SW 1271 (cell line): ENCODE measurements at places on chromosomes 12 and 14.
A peak's percentile ranks its signal among the peaks of the same experiment; 100 is the strongest.

GRCh38 chr12:23139026-23139425 is 514.1 kb downstream of the ETNK1 start:
- no peak for DNase-seq

DNA sequence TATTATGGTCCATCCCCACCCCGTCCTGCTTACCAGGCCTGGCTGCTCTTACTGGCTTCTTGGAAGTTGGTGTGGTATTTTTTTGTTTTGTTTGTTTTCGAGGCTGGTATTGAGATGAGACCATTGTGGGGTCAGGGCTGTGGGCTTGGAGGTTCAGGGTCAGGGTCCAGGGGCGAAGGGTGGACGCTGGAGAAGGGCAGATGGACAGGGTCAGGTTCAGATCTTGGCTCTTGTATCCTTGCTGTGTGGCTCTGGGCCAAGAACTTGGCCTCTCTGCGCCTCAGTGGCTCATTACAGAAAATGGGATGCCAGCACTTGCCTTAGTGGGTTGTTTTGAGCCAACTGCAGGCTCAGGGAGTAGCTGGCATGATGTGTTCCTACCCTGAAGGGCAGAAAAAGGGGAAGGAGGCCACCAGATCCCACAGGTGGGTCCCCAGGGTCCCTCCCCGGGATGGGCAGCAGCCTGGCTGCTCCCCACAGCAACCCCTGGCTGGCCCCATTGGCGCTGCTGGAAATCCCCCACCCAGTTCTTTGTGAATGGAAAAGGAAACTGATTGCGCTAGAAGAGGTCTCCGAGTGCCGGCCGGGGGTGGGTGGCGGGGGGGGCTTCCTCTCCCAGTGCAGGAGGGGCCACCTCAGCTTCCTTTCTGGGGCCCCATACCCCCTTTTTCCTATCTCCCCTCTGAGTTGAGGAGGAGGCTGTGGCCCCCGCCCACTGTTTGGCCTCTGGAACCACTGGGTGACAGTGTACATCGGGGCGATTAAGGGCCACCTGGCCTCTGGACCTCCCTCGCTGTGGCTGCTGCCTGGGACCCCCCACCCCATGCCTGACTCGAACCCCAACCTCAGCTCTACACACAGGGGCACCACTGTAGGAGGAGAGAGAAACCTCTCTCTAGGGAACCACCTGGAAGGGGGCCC is 25.0 kb downstream of the SH2B3 start:
- no peak for DNase-seq

- no peak for DNase-seq
Measured at GRCh38 chr14:71474301-71475265, 457.6 kb upstream of the RGS6 start.

- no peak for DNase-seq
Measured at GRCh38 chr12:4630262-4630661, 18.6 kb downstream of the AKAP3 start.

DNA sequence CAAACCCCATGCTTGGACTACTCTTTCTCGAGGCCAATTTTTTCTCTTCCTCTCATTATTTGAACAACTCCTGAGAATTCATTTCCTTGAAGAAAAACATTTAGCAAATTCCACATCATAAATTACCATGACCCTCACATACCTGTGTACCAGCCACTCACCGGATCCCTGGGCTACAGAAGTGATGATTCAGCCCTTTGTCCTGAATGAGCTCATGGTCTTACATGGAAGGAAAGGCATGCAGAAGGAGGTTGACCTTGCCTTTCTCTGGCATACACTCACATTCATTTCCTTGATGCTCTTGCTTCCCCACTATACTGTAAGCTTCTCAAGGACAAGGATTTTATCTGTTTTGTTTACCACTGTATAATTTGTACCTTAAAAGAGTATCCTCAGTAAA is 191.5 kb downstream of the SLC5A8 start:
- peak; percentile 77 for DNase-seq

GRCh38 chr12:41055875-41056577 is 132.1 kb upstream of the PDZRN4 start:
- DNase-seq, result no peak

GRCh38 chr12:132904718-132905328 is 17.4 kb upstream of the CHFR start:
- no peak for DNase-seq

DNA sequence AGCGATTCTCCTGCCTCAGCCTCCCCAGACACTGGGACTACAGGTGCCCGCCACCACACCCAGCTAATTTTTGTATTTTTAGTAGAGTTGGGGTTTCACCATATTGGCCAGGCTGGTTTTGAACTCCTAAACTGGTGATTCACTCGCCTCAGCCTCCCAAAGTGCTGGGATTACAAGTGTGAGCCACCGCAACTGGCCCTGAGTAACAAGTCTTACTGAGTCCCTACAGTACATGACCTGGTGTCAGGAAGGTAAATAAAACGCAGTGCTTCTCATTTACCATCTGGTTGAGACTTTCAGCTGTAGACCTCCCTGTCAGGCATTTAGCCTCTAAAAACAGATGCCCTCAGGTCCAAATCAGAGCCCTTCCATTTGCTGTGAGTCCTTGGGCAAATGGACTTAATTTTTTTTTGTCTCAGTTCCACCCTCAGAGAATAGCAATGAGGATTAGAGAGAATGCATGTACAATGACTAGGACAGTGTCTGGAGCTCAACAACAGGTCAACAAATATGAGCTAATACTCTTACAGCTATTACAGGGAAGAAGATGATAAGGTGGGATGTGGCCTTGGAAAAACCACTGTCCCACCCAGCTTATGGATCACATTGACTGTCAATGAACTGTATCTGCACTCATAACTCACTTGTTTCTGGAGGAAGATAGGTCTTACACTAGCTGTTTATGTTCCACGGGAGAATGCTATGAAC is 70.5 kb downstream of the PHLDA1 start:
- DNase-seq, result no peak

- DNase-seq, result no peak
Measured at GRCh38 chr12:1540690-1541089, 53.7 kb downstream of the FBXL14 start.

DNA sequence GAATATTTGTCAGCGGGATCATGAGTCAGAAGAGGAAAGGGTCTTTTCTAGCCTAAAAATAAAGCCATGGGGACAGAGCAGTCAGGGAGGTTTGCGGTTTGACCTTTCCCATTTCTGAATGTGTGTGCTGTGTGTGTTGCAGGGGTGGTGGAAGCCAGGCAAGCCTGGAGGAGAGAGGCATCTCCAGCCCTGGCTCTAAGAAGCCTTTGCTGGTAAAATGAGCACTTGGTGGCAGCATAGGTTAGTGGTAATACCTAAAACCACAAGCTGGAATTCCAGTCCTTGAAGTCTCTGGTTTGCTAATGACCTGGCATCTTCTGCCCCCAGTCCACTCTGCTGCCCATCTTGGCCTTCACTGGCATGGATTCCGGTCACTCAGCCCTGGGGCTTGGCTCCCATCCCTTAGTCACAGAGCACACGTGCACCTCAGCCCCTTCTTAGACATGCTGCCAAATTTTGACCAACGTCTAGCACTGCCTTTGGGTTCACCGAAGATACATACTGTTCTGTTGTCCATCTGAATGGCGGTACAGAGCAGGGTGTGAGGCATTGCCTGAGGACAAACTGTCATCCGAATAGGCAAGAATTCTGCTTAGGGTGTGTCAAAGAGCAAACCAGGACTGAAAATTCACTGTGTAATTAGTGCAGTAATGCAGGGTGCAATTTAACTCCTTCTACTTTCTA is 52.7 kb downstream of the KCNA5 start:
- DNase-seq, result peak; percentile 23

DNA sequence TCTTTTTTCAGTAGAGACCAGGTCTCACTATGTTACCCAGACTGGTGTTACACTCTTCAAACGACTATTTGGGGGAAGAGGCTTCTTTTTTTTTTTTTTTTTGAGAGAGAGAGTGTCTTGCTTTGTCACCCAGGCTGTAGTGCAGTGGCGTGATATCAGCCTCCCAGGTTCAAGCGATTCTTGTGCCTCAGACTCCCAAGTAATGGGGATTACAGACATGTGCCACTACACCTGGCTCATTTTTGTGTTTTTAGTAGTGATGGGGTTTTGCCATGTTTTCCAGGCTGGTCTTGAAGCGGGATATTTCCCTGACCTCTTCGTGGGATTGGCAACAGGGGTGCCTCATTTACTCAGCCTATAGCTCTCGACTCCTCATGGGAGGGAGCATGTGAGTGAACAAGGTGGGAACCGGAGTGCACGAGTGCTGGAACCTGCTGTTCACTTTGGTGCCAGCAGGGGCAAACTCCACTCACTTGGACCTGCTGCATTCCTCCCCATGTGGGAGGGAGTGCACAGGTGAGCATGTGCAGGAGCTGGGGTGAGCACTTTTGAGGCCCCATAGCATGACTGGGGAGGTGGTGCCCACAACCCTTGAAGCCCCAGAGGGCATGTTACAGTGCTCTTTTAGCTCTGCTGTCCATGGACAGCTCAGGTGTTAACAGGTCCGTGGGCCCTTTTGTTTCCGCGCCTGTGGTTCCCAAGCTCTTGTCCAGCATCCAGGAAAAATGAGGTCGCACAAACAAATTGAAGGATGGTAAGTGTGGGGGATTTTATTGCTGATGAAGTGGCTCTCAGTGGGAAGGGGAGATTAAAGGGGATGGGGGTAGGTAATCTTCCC is 79.1 kb upstream of the HECTD1 start:
- no peak for DNase-seq

GRCh38 chr12:123910761-123911193 is 61.9 kb downstream of the CCDC92 start:
- no peak for DNase-seq

- DNase-seq, result no peak
Measured at GRCh38 chr14:104998801-104999200, 13.2 kb downstream of the CLBA1 start.

GRCh38 chr14:54309615-54310014 is 87.2 kb upstream of the CDKN3 start:
- DNase-seq, result no peak

GRCh38 chr12:54561164-54561563 is 11.8 kb downstream of the PDE1B start:
- DNase-seq, result no peak
